B cell (primary cell): ENCODE measurements at places on chromosomes 5 and 9. TPM values are rescaled to one million over a fixed set of nuclear protein-coding genes. Genes with fewer than 3 reads are reported as not detected.

Gene INSL6
- total RNA-seq, result not detected in 2 replicates

Gene CAMK2A
- total RNA-seq, result not detected in 2 replicates

Gene MARCHF11
- not detected in 2 replicates for total RNA-seq

Gene LCN15
- not detected in 2 replicates for total RNA-seq

Gene HACD4
- 3.9 and 5.7 TPM in 2 replicates for total RNA-seq

Gene TRPM3
- total RNA-seq, result not detected in 2 replicates

Gene SLC6A7
- total RNA-seq, result not detected in 2 replicates

Gene ADAMTS12
- total RNA-seq, result not detected in 2 replicates

Gene PCDHGA11
- 1.5 and 1.8 TPM in 2 replicates for total RNA-seq

Gene NR3C1
- total RNA-seq, result 218 and 233 TPM in 2 replicates

Gene GPX3
- total RNA-seq, result 0.78 TPM in 1 of 2 replicates, not detected in the other

Gene ALDOB
- not detected in 2 replicates for total RNA-seq

Gene FOXD4L6
- total RNA-seq, result not detected in 2 replicates

Gene PHYHD1
- 0.96 and 1.5 TPM in 2 replicates for total RNA-seq

Gene NEUROG1
- not detected in 2 replicates for total RNA-seq

Gene KIAA0825
- total RNA-seq, result 2.7 and 3.0 TPM in 2 replicates

Gene UBTD2
- total RNA-seq, result 9.2 and 10.6 TPM in 2 replicates

Gene NR5A1
- total RNA-seq, result not detected in 2 replicates

Gene JADE2
- 243 and 247 TPM in 2 replicates for total RNA-seq
